Kidney (tissue), 22 donors: ENCODE measurements at places on chromosomes 16 and 17. TPM values are rescaled to one million over a fixed set of nuclear protein-coding genes. Genes with fewer than 3 reads are reported as not detected.

FDXR gene
- total RNA-seq = 9.0 TPM

OR3A3 gene
- total RNA-seq = not detected

DNA sequence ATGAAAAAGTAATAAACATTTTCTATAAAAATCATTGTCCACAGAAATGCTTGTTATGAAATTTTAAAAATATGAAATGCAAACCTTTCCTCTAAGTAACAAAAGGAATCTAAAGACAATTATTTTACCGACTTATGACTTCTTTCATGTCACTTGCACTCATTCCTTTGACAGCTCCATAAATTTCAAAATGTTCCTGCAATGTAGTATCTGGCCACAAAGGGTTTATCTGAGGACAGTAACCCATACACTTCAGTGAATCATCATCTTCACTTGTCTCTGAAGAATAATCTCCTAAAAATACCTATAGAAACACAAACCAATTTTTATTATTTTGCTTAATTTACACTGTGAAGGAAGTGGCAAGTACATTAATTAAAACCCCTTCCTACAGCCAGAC, 25.6 kb upstream of the ABCA10 start:
- no peak for DNase-seq
- H3K27ac ChIP-seq = no peak overlapping the region
- H3K4me1 ChIP-seq = no peaks in the 10 kb centered on the region
- H3K4me3 ChIP-seq = no peak overlapping the region
- H3K27me3 ChIP-seq = no peaks in the 10 kb centered on the region
- no peaks in the 10 kb centered on the region for H3K36me3 ChIP-seq

SMCR8 gene
- 22.4 TPM for total RNA-seq

GRCh38 chr16:11064851-11065250, 120.5 kb downstream of the CLEC16A start:
- H3K36me3 ChIP-seq = peaks cover 6% of the 10 kb centered on the region
- DNase-seq = no peak
- no peak overlapping the region for H3K4me3 ChIP-seq
- H3K4me1 ChIP-seq = peaks cover 10% of the 10 kb centered on the region
- H3K27ac ChIP-seq = no peak overlapping the region
- H3K27me3 ChIP-seq = no peaks in the 10 kb centered on the region

DNA sequence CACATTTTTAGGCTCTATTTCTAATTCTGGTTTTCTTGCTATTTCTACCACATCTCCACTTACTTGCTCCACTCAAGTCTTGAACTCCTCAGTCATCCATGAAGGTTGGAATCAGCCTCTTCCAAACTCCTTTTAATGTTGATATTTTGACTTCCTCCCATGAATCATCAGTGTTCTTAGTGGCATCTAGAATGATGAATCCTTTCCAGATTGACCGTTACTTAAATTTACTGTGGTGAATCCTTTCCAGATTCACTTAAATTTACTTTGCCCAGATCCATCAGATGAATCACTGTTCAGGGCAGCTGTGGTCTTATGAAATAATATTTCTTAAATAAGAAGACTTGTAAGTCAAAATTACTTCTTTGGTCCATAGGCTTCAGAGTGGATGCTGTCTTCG, 32.4 kb downstream of the CLTC start:
- H3K4me3 ChIP-seq = no peak overlapping the region
- H3K4me1 ChIP-seq = no peaks in the 10 kb centered on the region
- H3K27ac ChIP-seq = no peak overlapping the region
- H3K27me3 ChIP-seq = no peaks in the 10 kb centered on the region

DNA sequence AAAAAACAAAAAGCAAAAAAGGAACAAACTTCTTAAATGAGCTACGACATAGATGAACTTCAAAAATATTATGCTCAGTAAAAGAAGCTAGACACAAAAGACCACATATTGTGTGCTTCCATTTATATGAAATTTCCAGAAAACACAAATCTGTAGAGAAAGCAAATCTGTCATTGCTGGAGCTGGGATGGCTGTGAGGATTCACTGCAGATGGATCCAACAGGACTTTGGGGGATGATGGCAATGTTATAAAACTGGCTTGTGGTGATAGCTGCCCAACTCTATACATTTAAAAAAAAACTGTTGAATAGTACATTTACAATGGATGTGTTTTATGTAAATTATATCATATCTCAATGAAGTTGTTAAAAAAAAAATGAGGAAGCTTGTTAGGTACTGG, 52.6 kb upstream of the MAP3K14 start:
- H3K27ac ChIP-seq = no peak overlapping the region
- DNase-seq = no peak
- no peaks in the 10 kb centered on the region for H3K27me3 ChIP-seq
- no peak overlapping the region for H3K4me3 ChIP-seq
- H3K4me1 ChIP-seq = no peaks in the 10 kb centered on the region

DNA sequence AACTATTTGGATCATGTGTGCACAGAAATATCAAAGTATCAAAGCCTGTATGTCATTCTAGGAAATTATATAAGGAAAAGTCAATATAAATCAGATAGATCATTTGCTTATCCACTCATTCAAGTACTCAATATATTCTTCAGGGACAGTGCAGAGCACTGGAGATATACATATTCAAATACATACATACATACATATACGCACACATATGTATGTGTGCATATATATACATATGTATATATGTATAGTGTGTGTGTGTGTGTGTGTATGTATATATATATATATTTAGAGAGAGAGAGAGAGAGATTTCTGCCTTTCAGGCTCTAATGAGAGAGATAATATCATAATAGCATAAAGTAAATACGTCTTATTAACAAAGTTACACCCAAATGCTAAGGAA, 169.2 kb downstream of the PMP22 start:
- no peaks in the 10 kb centered on the region for H3K36me3 ChIP-seq
- no peaks in the 10 kb centered on the region for H3K27me3 ChIP-seq
- DNase-seq = no peak

DNA sequence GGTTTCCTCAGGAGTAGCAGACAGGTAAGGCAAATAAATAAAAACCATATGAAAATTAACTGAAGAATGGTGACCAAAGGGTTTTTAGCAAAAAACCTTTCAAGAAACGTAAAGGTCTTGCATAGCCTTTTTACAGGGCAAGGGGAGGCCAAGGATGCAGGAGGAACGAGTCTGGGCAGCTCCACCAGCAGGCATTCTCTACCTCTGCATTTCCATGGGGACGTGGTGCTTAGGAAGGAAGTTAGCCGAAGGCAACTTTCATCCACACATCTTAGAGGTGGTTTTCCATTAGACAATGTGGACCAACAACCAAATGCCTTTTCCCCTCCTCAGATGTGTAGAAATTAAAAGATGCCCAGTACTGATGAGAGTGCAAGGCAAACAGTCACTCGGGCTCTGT, 20.7 kb downstream of the TOM1L2 start:
- H3K4me3 ChIP-seq = no peak overlapping the region
- no peaks in the 10 kb centered on the region for H3K36me3 ChIP-seq
- DNase-seq = no peak
- H3K27me3 ChIP-seq = no peaks in the 10 kb centered on the region

CDC6 gene
- total RNA-seq = 1.7 TPM

FBXW10B gene
- total RNA-seq = 0.19 TPM

DNA sequence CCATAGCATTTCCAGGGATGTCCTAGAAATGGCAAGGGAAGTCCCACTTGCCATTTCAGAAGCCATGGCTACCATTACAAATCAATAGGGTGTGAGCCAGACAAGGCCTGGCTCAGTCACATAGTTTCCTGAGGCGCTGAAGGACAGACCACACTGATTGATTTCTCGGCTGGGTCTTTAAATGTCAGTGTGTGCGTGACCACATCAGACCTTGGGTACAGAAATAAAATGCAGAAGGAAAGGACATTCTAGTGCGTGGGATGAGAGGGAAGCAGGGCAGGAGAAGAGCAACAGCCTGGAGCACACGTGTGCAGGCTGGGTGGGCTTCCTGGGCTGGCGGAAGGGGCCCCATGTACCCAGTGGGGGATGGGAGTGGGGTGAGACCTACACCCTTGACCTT, 58.7 kb upstream of the LYRM9 start:
- no peaks in the 10 kb centered on the region for H3K27me3 ChIP-seq
- no peaks in the 10 kb centered on the region for H3K36me3 ChIP-seq
- H3K4me3 ChIP-seq = no peak overlapping the region
- no peak overlapping the region for H3K27ac ChIP-seq
- DNase-seq = no peak

DNA sequence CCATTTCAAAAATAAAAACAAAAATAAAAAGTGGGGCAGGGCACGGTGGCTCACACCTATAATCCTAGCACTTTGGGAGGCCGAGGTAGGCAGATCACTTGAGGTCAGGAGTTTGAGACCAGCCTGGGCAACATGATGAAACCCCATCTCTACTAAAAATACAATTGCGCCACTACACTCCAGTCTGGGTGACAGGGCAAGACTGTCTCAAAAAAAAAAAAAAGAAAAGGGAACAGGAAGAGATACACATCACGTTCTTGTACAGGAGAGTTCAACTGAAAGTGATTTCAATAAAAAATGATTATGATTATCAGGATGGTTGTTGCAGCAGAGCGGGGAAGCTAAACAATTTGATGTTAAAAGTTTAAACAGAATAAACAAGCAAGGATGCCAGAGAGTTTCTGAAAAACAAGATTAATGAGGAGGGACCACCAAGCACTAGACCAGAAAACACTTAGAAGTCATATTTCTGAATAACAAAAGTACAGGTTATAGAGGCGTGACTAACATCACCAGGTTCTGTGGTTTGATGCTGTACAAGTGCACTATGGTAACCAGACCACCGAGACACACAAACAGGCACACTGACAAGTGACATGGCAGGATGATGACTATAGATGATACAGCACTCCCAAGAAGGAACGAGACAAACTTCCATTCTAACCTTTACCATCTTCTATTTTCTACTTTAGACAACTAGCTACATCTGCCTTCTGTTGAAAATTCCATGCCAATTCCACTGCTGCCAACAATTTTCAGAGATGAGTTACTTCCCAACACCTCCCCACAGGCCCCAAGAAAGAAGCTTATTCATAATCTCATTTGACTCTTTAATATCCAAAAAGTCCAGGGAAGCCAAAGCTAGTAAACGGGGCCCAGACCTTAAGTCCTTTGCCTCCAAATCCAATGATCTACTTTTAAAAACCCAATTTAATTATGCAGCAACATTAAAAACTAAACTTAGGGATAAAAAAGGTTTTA, 11.8 kb downstream of the DNAJA2 start:
- H3K4me3 ChIP-seq = no peak overlapping the region
- no peaks in the 10 kb centered on the region for H3K27me3 ChIP-seq
- no peak for DNase-seq
- H3K27ac ChIP-seq = no peak overlapping the region
- H3K4me1 ChIP-seq = peaks cover 3% of the 10 kb centered on the region
- peaks cover 14% of the 10 kb centered on the region for H3K36me3 ChIP-seq

GPR142 gene
- not detected for total RNA-seq

EPX gene
- total RNA-seq = 0.19 TPM

DNA sequence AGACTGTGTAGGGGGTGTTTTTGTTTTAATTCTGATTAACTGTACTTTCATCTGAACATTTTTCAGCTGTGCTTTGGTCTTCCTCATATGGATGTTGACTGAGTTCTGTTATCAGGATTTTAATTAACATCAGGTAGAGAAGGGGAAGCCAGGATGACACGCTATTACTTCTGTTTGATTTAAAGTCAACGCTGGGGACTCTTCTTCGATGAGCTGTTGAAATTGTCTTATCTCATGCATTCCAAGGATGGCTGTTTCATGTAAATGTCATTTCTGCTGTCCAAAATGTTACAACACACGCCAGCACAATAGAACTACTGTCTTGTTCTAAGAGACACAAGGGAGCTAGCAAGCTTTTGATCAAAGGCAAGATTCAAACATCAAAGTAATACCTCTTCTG, 263.3 kb upstream of the CDH5 start:
- no peaks in the 10 kb centered on the region for H3K36me3 ChIP-seq
- no peaks in the 10 kb centered on the region for H3K4me1 ChIP-seq
- H3K27me3 ChIP-seq = no peaks in the 10 kb centered on the region
- DNase-seq = no peak
- H3K27ac ChIP-seq = no peak overlapping the region

DNA sequence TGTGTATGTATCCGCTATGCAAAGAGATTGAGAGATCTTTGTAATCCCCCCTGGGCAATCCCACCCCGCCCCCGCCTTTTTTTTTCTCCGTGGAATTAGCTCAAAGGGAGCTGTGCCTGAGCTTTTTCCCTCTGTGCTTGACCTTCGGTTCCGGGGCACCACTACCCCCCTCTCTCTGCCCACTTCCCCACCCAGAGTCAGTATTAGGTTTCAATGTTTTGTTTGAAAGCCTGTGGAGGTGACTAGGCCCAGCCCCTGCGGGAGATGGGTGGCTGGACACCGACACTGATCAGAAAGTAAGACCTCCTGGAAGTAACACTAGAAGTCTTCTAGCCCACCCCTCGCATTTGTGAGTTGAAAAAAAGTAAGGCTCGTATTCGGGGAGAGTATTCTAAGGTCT, 7.0 kb downstream of the CBLN1 start:
- DNase-seq = no peak
- H3K27ac ChIP-seq = no peak overlapping the region
- H3K4me3 ChIP-seq = no peak overlapping the region
- H3K4me1 ChIP-seq = no peaks in the 10 kb centered on the region

DNA sequence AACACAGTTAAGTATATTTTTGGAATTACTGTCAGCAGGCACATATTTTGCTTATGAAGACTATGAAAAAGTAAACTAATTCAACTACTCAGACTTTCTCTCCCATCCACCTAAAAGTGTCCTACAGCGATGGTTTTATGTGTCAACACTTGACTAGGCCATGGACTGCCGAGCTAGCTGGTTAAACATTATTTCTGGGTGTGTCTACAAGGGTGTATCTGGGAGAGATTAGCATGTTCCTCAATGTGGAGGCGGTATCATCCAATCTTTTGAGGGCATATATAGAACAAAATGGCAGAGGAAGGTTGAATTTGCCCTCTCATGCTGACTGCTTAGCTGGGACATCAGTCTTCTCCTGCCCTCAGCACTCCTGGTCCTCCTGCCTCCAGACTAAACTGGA, 82.7 kb upstream of the CDYL2 start:
- no peaks in the 10 kb centered on the region for H3K4me1 ChIP-seq
- no peak overlapping the region for H3K4me3 ChIP-seq
- H3K27me3 ChIP-seq = no peaks in the 10 kb centered on the region
- no peaks in the 10 kb centered on the region for H3K36me3 ChIP-seq
- no peak for DNase-seq
